Activated CD4-positive, alpha-beta T cell treated with anti-CD3 and anti-CD28 coated beads for 24 hours (primary cell): ENCODE measurements at places on chromosomes 5 and 9.

DNA sequence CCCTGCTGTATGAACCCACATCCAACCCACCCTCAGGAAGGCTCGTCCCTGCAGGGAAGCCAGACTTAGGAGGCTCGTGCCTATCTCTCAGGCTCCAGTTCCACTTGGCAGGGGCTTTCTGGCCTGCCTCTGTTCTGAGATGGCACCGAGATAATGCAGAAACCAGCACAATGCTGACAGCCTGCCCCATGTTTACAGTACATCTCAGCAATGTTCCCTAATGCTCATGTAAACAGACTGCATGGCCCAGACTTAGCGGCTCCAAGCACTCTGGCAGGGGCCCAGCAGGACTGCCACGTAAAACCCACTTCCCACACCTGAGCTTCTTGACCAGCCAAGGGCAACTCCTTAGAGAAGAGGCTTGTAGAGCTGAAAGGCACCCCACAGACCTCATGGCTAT, 499.5 kb upstream of the BRINP1 start:
- no peak for DNase-seq

GRCh38 chr9:111952559-111952958, 55.9 kb downstream of the UGCG start:
- DNase-seq = no peak

DNA sequence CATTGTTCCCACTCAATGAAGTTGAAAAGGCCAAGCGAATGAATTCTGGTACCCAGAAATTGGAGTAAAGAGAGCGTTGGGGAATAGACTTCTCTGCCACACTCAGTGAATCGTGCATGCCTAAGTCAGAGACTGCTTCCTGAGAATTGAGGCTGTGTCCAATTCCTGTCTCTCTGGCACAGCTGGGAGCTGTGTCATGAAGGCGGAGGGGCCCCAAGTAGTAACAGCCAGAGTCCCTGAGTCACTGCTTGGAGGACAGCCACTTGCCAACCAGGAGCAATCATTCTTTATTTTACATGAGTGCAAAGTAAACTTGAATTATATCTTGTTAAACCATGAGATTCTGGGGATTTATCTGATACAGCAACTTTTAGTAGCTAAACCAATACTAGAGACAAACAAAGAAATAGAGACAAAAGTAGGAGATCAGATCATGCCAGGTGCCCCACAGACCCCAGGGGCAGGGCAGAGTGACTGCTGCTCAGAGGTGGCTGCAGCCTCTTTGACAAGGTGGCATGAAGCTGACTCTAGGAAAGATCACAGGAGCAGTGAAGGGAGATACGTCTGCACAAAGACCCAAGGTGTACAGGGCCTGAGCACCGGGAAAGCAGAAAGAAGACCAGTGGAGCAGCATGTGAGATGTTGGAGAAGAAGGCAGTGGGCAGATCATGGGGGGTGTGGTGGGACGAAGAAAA, 246.0 kb downstream of the GADD45G start:
- no peak for DNase-seq

DNA sequence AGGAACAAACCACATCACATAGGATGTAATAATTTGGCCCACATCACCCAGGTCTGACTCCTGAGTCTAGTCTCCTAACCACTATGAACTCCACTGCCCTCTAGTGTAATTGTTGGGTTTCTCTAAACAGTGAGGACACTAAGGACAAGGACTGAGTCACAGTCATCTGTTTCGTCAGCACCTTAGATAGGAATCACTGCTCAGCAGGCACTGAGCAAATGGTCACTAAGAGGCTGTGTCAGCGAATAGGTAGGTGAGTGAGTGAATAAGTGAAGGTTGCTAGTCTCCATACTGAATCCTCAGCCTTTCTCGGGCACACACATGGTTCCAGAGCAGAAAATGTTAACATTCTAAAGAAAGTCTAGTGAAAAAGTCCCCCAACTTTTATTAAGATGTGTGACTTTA, 278.6 kb downstream of the SPOCK1 start:
- DNase-seq = no peak

DNA sequence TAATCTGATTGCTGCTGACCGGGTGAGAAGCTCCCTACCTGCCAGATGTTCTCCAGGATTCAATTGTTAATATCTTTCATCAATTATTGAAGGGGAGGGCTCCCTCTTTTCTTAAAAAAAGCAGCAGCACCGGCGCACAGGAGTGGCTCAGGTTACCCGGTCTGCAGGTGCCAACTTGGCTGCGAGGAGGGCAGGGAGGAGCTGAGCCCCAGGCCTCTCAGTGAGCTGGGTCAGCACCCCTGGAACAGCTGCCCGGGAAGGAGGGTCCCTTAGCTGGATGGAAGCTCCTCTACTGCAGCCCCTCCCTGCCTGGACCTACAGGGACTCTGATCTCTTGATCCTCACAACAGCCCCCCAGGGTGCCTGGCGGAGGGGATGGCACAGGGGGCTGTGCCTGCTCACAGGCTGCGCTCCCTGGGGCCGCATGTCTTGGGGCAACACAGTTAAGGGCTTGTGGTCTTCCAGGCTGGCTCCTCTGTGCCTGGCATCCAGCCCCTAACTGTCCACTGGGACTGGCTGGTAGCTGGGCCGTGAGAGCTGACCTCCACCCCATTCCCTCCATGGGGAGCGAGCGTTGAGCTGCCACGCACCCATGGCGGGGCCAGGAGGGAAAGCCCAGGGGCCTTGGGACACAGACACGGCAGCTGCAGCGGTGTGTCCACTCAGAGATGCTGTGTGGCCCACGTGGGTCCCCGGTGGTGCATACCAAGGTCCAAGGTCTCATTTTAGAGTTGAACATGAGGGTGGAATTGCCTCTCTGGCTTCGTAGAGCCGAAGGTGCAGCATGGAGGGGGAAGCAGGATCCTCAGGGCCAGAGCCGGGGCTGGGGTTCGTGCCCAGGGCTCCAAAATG, 28.6 kb upstream of the TMEM250 start:
- no peak for DNase-seq

- DNase-seq = no peak
These were observed 12.5 kb downstream of the ZNF354B start for GRCh38 chr5:178872302-178872701.

GRCh38 chr5:87949676-87950631, 318.7 kb downstream of the TMEM161B start:
- DNase-seq = no peak

DNA sequence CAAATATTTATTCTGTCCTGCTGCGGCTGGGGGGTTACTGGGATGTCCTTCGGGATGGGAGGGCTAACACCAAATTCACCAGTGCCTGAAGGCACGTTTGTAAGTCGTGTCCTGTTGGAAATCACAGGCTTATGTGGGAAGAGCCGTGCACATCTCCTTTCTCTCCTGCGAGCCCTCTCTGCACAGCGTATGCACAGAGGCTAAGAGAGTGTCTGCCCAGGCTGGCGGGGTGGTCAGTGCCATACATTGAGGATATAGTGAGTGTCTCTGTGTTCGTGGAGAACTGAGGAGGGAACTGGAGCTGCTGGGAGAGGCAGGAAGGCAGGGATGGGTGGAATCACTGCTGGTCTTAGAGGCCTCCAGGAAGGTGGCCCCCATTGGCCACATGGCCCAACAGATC, 110.1 kb downstream of the WNK2 start:
- no peak for DNase-seq

DNA sequence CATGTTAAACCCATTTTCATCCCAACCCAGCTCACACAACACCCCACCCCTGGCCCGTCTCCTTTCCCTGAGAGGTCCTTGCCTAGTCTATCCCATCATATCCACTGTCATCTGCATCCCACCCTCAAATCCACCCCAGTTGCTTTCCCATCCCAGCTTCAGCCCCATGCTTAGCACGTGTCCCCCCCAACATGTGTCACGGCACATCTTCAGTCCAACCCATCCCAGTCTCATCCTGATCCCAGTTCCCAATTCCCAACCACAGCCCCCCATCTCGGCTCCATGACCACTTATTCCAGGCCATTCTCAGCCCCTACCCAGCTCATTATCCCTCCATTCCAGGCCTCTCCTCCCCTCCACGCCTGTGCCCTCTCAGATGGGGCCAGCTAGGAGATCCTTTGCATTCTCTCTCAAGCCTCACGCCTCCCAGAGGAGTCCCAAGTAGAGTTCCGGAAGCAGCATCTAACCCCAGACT, 605 bp upstream of the DBN1 start:
- DNase-seq = no peak

DNA sequence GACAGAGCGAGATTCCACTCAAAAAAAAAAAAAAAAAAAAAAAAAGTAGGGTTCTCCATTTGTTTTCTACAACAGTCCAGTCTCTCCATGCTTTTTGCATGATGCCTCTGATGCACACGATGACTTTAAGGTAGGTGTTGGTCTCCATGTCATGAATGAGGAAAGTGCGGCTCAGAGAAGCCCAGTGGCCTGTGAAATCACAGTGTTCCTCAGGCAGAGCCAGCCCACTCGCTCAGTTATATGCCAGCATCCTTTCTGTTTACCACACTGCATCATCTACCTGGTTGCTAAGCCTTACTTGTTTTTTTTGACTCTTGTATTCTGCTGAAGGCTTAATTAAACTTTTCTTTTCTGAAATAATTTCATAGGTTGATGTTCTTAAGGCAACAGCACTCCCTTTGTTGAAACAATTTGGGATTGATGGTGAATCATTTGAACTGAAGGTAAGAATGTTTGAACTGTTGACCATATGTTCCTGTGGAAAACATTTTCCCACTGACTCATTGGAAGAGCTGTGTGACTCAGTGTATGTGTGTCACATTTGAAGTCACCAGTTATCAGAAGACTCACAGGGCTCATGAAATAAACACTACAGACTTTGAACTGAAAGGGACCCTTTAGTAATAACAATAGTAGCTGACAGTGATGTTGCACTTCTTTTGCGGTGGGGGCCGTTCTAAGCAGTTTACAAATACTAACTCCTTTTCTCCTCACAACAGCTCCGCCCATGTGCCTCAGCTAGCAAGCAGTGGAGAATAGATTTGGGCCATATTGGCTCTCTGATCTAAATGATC, 40.2 kb downstream of the RCL1 start:
- peak; percentile 27 for DNase-seq

- no peak for DNase-seq
These were observed 1.8 kb downstream of the SMC5 start for GRCh38 chr9:70260606-70261005.

DNA sequence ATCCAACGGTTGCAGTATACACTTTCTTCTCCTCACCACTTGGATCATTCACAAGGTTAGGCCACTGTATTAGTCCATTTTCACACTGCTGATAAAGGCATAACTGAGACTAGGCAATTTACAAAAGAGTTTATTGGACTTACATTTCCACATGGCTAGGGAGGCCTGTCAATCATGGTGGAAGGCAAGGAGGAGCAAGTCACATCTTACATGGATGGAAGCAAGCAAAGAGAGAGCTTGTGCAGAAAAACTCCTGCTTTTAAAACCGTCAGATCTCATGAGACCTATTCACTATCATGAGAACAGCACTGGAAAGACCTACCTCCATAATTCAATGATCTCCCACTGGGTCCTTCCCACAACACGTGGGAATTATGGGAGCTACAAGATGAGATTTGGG, 81.8 kb upstream of the DAP start:
- DNase-seq = no peak
